ENCODE measurements at places on chromosomes 4 and X.

GRCh38 chr4:154822775-154823174, 41.7 kb downstream of the RBM46 start:
- no peak for DNase-seq

DNA sequence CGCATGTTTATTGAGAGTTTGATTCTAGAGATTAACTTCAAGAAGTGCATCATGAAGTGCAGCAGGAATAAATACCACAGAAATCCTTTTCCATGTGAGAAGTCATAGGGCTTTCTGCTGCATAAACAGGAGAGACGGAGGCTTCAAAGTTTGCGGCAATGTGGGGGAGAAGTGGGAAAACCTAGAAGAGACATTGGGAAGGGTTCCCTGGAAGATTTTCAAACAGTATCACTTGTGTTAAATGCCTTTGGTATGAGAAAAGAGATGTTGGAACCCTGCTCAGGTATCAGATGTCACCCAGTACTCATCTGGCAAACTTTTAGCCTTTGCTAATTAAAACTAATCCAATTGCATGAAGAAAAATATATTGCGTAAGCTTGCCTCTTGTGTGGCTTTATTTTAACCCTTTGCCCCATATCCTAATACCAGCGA, 15.4 kb downstream of the NHS start:
- no peak for DNase-seq

DNA sequence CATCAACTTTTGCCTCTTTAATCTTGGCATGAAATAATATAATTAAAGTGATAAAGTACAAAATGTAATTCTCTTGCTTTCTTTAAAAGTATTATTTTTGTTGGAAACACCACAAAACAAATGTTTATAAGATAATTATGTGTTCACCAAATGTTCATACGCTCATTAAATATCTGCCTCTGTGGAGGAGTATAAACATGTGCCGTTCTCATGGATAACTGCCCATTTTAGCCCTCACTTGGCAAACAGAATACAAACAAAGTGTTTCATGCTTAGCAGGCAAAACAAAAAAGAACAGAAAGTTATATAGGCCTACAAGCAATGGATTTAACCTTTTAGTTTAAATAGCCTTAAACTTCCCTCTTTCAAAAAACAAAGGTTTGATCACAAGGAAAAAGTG, 800.5 kb upstream of the DIAPH2 start:
- DNase-seq = no peak

GRCh38 chr4:132063829-132064228, 1085.3 kb upstream of the PCDH10 start:
- no peak for DNase-seq

DNA sequence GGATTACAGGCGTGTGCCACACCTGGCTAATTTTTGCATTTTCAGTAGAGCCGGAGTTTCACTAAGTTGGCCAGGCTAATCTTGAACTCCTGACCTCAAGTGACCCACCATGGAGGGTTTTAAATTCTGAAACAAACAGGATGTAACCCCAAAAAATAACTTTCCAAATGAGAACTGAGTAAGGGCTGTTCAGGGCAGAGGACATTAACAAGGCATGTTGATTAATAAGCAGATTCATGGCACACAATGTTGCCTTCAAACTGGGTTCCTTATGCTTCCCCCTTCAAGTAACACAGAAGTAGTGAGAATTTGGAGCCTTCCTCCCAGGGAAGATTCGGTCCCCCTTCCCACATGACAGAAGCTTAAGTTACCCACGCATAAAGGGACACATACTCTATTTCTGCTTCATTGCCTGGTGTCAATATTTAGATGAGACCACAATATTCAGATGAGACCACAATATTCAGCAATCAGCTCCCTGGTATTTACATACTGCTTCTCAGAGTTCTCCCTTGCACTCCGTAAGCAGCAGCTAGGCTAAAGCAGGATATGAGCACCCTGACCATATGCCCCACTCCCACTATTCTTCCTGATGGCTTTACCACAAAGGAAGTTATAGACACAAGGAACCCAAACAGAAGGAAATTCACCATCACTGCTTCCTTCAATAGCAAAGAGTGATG, 21.4 kb downstream of the GRSF1 start:
- DNase-seq = no peak

DNA sequence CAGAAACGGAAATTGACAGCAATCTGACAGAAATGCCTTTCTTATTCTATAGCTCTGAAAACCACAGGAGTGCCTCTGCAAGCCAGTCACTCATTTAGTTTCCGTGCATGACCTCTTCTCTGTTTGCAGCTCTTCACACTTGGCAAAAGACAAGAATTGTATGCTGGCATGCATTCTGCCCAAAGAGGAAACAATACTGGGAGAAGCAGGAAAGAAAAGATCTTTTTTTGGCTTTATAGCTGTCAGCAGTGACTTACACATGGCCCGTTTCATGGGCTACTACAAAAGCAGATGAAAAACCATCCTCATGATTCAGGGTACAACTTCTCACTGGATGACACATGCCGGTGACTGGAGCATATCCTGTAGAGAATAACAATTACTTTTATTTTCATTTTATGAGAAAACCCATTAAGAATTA, 249.4 kb downstream of the ADAMTS3 start:
- DNase-seq = no peak

DNA sequence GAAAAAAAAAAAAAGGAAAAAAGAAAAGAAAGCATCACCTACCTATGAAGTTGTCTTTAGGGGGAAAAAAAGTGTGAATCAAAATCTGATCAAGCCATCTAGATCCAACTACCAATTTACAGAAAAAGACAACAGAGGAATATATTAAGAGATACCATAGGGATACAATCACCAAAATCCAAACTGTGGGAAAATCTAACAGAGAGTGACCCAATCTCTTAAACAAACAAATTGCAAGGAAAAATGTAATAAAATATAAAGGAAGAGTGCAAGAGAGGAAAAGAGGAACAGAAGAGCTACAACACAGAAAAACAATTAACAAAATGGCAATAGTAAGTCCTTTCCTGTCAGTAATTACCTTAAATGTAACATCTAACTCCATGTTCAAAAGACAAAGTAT, 19.0 kb downstream of the THOC2 start:
- no peak for DNase-seq

DNA sequence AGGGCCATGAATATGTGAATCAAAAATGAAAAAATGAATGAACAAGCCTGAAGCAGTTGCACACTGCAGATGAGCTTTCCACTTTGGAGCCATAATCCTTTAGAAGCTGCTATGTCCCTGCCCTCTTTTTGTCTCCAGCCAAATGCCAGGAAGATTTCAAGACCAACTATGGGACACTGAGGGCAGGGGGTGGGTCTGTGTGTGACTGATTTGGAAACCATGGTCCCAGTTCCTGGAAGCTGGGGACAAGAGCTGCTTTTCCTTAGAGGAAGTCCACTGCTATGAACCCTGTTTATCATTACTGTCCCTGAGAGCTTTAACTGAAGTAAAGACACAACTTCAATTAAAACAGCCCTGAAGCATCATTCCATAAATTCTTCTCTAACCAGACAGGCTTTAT, 153.9 kb upstream of the GPC4 start:
- no peak for DNase-seq

DNA sequence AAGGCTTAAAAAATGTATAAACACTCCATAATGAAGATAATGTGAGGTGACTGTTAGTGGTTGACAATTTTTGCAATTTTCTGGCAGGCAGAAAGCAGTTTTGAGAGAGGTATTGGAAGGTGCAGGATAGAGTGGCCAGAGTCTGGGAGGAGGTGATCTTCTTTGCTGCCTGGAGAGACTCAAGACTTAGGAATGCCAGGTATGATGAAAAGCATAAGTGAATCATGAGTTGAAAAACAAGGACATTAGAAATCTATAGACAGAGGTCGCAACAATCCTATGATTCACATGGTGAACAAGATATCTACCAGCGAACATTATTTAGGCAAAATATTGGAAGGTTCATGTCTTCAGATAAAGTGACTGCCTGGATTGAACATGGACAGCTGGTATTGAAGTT, 118.5 kb downstream of the CFAP299 start:
- no peak for DNase-seq

DNA sequence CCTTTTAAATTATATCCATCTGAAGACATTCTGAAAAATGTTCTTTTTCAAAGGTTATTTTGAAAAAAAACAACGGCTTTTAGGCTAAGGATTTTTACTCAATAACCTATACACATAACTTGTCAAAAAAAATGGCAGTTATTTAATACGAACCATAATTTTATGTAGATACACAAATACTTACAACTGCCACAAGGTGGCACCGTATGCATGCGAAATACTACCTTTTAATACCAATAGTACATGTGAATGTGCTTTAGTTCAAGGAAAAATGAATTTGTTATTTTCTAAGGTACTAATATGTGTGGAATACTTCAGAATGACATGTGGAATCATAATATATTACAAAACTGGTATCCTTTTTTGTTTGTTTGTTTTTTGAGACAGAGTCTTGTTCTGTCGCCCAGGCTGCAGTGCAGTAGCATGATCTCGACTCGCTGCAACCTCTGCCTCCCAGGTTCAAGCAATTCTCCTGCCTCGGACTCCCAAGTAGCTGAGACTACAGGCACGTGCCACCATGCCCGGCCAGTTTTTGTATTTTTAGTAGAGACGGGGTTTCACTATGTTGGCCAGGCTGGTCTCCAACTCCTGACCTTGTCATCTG, 4.6 kb upstream of the MAD2L1 start:
- DNase-seq = peak; percentile 47

DNA sequence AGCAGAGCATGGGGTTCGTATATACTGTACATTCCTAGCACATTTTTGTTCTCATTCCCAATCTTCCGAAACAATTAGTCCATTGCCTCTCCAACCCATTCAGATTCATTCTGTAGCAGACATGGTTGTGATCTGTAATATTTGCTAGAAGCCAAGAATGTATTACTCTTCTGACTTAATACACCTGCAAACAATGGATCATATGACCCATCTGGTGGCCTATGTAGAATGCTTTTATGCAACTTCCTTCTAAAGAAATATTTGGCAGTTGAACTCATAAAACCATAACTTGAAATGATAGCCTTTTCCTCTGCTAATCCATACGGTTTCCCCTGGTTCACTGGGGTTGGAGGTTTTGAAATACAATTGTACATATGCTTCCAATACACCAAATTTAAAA, 32.8 kb upstream of the SGMS2 start:
- DNase-seq = no peak

DNA sequence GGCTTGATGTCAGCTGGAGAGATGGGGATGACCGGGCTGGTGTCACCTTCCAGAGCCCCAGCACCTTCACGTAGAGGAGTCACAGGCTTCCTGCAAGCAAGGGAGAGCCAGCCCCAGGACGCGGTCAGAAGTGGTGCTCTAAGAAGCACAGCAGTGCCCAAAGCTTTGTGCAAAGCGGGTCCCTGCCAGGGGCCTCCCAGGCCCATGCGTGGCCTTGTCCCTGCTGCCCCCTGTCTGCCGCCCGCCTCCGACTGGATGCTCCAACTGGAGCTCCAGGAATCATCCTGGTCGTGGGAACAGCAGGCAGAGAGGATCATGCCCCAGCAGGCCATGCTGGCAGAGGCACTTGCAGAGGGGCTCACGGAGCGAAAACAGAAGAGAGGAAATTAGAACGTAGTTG, 40.1 kb upstream of the LRPAP1 start:
- DNase-seq = no peak

DNA sequence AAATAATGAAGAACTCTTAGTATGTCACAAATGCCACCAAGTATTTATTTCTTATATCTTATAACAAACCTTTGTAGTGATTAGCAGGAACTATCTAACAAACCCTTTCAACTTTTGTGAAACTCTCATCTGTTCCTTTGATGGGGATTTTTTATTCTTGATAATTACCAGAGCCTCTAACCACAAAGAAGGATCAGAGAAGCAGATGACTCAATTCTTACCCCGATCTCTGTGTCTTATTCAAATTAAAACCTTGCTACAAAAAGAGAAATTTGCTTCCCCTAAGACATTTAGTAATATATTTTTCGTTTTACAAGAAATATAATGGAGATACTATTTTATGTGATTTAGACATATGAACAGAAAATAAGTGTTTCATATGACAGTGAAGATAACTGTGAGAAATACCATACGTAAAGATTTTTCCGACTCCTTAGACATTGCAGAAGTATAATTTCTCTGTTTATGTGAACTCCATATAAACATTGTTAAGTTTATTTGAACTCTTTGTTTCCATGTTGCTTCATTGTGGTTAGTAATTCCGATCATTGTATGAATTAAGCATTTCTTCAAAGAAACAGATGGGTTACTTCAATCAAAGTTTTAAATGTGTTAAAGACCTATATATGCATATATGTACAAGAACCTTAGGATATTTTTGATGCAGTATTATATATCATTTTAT, 205.4 kb downstream of the CFAP299 start:
- no peak for DNase-seq

All from NCI-H2029 (cell line).